ENCODE measurements at places on chromosomes 3 and 15.

DNA sequence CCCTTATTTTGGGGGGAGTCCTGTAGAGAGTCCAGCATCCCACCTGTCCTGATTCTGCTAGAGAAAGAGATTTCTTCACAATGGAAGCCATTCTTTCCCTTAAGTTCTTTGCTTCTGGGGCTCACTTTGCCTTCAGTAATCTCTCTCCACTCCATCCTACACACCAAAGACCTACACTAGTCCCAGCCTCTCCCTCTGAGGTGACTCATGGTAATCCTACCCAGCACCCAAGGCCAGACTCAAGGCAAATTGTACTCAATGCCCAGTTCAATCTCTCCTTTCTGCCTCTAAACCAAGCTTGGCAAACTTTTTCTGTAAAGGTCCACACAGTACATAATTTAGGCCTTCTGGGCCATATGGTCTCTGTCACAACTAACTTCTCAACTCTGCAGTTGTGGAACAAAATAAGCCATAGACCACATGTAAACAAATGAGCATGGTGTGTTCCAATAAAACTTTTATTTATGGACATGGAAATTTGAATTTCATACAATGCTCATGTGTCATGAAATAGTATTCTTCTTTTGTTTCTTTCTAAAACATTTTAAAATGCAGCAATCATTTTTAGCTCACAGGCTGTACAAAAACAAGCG is 72.5 kb downstream of the MRPL46 start:
- DNase-seq, result no peak

DNA sequence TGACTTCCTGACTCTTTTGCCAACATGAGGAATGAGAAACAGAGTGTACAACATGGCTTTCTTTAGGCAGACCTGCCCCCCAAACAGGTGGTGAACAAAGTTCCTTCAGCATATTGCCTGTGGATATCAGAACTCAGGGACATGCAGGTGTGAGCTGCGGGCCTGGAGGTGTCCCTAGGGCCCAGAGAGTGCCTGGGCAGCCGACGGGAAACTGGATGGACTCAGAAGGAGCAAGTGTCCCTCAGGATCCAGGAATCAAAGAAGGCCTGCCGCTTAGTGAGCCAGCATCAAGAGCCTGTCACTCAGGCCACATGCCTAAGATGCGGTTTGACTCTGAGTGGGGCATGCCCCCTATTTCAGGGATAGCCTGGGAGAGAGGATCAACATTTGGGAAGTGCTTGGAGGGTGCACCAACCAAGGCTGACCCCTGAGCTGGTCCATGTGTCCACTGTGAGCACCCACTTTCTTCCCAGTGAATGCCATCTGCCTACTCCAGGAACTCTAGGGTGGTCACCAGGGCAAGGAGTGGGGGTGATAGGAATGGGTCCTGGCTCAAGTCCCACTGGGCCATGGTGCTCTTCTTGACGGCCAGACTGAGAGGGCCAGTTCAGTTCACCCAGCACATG is 16.1 kb upstream of the POLR2M start:
- no peak for DNase-seq

DNA sequence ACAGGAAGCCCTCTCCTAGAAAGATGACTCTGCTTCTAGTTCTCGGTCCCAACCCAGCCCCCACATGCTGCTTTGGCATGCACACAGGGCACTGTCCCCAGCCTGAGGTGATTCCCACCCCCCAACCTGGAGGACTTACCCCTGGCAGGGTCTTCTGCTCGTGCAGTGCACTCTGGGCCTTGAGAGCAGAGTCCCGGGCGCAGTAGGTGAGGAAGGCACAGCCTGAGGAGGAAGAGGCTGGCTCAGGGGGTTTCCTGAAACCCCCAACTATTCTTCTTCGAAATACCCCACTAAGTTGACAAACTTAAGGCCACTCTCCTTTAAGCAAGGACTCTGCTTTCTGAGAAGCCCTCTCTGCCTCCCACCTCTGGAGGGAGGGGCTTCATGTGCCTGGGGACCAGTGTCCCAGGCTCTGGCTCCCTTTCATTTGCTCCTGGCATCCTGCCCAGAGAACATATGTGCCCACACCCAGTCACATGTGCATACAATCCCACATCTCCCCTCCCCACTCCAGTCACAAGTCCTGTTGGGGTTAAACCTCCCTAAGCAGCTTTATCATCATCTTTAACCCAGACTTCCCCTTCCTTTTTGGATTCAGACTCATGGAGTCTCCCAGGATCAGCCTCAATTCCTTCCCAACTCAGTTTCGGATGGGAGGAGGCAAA is 4.1 kb downstream of the CELF6 start:
- no peak for DNase-seq

GRCh38 chr3:98726084-98726483 is 37.1 kb upstream of the ST3GAL6 start:
- no peak for DNase-seq

GRCh38 chr3:27125821-27126501 is 243.2 kb downstream of the NEK10 start:
- DNase-seq, result no peak

DNA sequence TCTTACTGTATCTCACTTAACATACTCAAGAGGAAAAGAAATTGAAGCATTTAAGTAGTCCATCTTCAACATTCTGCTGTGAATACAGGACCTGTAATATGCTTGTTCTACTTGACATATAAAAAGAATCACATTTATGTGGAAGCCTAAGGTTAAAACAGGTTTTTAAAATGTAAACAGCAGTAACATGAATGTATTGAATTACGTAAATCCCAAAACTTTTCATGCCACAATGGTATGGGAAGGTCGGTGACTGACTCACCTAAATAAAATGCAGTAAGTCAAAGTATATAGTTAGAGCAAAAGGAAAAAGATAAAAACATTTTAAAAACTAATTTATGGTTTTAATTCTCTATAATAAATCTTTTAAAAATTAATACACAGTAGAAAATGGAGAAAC is 115.7 kb upstream of the TJP1 start:
- no peak for DNase-seq

GRCh38 chr15:70855764-70856163 is 1.8 kb upstream of the LARP6 start:
- no peak for DNase-seq

GRCh38 chr15:75869446-75869845 is 26.2 kb downstream of the UBE2Q2 start:
- no peak for DNase-seq

DNA sequence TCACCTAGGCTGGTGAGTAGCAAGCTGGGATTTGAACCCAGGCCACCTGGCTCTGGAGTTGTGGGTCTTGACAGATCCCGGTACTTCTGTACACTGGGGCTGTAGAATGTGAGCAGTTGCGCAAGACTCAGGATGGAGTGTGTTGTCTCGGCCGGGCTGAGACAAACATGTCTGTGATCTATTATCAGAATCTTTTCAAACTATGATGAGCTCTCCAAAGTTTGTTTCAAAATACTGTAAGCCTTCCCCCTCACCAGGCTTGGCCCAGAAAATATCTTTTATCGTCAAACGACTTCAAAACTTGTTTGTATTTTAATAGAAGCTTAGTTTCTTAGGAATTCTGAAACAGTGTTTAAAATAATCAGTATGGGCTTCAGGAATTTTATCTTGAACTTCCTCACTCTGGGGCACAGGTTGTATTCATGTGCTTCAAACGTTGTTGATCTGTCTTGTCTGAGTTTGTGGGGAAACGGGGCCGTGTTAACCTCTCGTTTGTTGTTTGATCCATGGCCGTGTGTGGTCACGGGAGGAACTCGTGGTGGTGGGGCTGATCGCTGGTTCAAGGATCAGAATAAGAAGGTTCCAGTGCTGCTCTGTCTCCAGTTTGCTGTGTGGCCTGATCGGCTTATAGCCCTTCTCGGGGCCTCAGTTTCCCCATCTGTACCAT is 40.3 kb upstream of the TFRC start:
- DNase-seq, result no peak

DNA sequence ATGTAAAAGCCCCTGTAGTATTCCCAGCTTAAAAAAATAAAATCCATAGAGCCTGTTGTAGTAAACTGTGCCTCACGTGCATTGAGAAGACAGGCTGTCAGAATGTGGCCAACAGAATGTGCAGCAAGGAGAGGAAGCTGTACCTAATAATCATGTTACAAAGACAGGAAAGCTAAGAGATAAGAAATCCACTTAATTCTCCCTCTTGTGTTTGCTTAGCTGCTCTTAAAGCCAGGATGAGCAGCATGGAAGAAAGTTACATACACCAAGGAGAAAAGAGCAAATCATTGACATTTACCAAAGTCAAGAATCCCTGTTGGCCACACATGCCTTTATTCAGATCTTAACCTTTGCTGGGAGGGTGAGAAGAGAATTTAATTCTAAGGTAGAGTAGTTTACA is 85.9 kb downstream of the TNIK start:
- DNase-seq, result no peak

- no peak for DNase-seq
These were observed 278.6 kb downstream of the NLGN1 start for GRCh38 chr3:173676094-173676493.

DNA sequence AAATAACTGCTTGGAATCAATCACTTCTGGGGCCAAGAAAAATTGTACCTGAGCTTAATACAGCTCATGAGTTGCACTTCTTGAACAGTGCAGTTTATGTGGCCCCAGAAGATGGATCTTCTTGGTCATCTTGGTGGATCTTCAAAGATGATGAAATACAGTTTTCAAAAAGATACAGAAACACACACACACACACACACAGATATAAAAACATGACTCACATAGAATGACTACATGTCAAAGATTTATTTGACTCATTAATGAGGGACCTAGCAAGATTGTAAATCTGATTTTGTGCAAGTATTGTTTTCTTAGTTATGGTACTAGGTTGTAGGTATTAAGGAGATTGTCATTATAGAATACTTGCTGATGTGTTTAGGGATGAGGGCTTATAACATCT is 32.6 kb downstream of the PDCD6IP start:
- DNase-seq, result no peak

DNA sequence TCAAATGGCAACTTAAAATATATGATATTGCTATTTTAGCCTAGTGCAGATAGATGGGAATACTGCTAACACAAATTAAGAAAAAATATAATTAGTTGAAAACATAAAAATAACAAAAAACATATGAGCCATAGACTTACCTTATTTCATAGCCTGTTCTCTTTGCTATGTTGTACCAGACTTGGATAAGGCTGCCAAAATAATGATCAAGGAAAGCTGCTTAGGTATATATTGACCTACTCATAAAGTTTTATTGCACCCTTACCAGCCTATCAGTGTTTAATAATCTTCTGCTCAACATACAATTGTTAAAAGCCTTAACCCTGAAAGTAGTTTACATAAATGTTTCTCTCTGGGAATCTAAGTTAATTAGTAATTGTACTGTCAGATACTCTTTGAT is at the start of gene SI:
TSS of gene SI (minus strand) at position 204 of the 400 bp plus-strand sequence. CDS start 2,484 bp downstream, outside the sequence.
- DNase-seq, result no peak

GRCh38 chr15:70466305-70466704 is 297.1 kb downstream of the UACA start:
- no peak for DNase-seq

DNA sequence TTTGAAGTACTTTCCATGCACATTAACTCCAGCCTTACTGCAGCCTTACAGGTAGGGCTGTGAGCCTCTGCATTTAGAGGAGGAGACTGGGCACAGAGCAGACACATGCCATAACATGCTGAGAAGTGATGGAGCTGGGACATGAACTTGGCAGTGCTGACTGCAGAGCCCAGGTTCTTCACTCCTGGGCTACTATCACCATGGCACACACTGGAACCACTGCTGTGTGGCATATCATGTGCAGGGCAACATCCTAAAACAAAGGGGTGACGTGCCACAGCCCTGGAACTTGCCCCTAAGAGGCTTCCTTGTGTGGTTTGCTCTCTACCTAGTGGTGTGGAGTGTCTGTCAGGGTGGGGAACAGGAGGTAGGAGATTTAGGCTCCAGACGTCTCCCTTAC is 25.4 kb downstream of the EHD4 start:
- no peak for DNase-seq

All from GM23338 (cell line).